NCI-H510A (cell line): ENCODE measurements at places on chromosomes 2 and 18.

- DNase-seq, result no peak
Measured at GRCh38 chr2:189178726-189179569, 613 bp downstream of the COL5A2 start.

DNA sequence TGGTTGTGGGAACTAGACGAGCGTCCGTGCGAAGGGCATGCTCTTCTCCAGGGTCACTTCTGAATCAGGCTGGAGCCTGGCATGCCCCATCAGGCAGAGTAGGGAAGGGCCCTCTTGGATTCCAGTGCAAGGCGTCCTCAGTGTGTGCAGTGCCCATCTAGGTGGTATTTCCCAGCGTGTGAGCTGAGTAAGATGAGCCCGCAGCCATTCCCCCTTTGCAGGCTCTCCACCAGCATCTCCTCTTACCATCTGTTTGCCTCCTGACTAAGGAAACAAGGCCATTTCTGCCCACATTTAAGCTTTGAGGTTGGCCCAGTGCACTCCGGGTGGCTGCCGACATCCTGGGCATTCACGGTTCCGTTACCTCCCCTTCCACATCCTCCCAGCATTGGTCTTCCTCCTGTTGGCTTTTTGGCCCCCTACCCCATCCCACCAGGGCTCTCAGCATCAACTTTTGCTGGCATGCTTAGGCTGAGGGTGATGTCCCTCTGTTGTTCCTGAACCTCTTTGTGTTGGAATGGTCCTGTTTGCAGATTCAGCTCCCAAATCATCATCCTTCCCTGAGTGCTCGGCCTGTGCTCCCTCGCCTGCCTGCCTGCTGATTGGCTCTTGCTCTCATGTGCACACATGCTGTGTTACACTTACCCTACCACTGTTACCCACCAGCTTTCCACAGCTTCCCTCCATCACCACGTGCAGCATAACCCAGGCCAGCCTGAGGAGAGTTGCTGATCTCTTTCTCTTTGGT, 11.8 kb downstream of the CEP68 start:
- no peak for DNase-seq

GRCh38 chr2:220437938-220438337, 810.5 kb downstream of the SLC4A3 start:
- no peak for DNase-seq

GRCh38 chr18:37742436-37742835, 176.8 kb upstream of the CELF4 start:
- no peak for DNase-seq

- no peak for DNase-seq
Measured at GRCh38 chr2:152227969-152228592, 52.5 kb upstream of the STAM2 start.

GRCh38 chr2:172195836-172196376, 93.2 kb upstream of the DLX2 start:
- no peak for DNase-seq

- no peak for DNase-seq
Measured at GRCh38 chr2:86189782-86190416, 5.4 kb downstream of the IMMT start.

- DNase-seq, result no peak
Measured at GRCh38 chr2:68295516-68295915, 24.2 kb downstream of the CNRIP1 start.

DNA sequence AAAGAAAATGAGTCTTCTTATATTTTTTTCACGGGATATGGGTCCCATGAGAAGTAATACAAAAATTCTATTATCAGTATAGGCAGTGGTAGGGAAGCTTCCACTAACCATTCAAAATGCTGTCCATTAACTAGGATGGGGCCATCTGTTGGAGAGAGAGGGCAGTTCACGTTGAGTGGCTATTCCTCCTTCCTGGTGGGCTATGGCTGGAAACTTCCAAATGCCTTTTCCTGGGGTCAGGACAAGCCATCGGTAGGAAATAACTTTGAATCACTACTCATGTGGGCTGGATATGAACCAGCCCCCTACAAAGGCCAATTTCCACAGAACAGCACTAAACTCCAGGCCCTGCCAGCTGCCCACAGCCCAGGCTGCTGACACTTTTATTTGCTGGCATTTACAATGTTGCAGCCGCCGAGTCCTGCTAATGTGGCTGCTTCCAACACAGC, 156.1 kb upstream of the HNRNPA3 start:
- DNase-seq, result no peak

GRCh38 chr2:16665748-16666448, at the start of gene CYRIA:
Gene CYRIA, minus strand, starts transcription at chr2:16665834. Its CDS starts 77,715 bp downstream, at chr2:16588119.
- peak; percentile 29 for DNase-seq

- no peak for DNase-seq
Measured at GRCh38 chr2:55223958-55224760, 7.9 kb downstream of the CLHC1 start.

GRCh38 chr2:210189452-210190138, 18.4 kb upstream of the KANSL1L start:
- no peak for DNase-seq

GRCh38 chr2:157476953-157477709, 33.2 kb upstream of the CYTIP start:
- DNase-seq, result no peak

- no peak for DNase-seq
Measured at GRCh38 chr2:1633936-1634587, 110.3 kb downstream of the PXDN start.

- no peak for DNase-seq
Measured at GRCh38 chr2:62817995-62818713, 112.6 kb downstream of the EHBP1 start.

GRCh38 chr18:12012697-12013096, 31.4 kb downstream of the IMPA2 start:
- no peak for DNase-seq

DNA sequence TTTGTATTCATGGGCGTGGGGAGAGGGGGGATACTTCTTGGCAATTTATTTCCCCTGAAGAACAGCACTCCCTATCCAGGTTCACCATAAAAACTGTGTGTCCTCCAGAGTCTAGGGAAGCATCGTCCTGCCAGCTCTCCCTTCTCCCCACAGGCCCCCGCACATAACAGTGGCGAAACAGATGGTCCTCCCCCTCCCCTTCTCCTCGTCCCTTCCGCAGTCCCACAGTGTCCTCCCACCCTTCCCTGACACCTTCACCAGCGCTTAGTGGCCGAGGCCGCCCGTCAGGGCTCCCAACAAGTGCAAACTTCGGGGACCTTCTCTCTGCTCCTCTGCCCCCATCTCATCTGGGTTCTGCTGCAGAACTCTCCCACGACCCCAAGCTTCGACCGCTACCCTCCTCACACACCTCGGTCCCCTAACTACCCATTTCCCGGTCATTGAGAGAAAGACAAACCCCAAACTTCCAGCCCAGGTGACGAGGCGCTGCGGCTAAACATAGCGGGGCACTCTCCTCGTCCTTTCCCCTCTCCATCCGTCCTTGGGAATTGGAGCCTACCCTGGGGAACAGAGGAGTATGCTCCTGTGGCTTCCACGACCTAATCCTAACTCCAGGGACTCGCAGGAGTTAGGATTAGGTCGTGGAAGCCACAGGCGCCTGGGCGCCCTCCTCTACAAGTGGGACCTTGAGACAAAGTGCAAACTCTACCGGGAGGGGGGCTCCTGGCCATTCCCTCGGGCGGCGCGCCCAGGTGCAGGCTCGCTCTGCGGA, 971 bp downstream of the ZNF385B start:
- DNase-seq, result no peak

- DNase-seq, result no peak
Measured at GRCh38 chr2:30351116-30351515, 95.9 kb upstream of the LCLAT1 start.

GRCh38 chr2:228901531-228901930, 369.6 kb downstream of the PID1 start:
- DNase-seq, result no peak

DNA sequence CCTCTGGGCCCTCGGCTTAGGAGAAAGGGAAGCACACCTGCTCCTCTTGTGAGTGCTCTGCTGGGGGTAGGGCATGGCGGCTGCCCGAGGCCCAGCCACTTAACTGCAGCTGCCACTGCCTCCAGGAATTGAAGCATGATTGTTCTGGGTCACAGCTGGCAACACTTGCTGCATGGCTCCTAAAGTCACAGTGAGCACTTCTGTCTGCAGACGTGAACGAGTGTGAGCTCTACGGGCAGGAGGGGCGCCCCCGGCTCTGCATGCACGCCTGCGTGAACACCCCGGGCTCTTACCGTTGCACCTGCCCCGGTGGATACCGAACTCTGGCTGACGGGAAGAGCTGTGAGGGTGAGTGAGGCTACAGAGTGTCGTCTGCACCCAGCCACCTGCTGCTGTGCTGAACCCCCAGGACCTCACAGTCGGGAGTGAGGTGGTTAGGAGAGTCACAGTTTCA, 44.4 kb downstream of the FBLN7 start:
- DNase-seq, result peak; percentile 98

- no peak for DNase-seq
Measured at GRCh38 chr2:141554810-141555209, 576.0 kb downstream of the LRP1B start.

GRCh38 chr2:199928626-199929025, 17.5 kb downstream of the C2orf69 start:
- DNase-seq, result no peak

DNA sequence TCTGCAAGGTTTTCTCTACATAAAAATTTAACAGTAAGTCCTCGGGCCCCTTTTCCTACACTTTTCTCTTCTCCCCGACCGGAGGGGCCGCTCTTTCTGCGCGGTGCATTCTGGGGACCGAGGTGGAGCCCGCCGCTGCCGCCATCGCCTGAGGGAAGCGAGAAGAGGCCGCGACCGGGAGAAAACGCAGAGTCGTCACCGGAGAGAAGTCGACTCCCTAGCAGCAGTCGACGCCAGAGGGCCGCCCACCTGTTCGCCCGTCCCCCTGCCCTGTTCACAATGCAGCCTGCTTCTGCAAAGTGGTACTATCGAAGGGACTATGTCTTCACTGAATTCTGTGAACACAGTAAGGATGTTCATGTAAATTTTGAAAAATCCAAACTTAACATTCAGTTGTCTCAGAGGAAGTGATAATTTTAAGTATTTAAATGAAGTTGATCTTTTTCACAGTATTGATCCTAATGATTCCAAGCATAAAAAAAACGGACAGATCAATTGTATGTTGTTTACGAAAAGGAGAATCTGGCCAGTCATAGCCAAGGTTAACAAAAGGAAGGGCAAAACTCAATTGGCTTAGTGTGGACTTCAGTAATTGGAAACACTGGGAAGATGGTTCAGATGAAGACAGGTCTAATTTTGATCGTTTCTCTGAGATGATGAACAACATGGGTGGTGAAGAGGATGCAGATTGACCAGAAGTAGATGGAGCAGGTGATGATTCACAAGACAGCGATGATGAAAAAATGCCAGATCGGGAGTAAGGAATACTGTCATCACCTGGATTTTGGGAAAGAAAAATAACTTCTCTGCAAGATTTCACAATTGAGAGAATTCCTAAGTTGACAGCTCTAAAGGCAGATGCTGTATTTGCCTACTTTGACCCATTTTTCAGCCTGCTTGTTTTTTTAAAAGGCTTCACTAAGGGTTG, 55.8 kb downstream of the ASXL2 start:
- DNase-seq, result peak; percentile 60

GRCh38 chr2:50772607-50773006, 259.3 kb downstream of the NRXN1 start:
- DNase-seq, result no peak

GRCh38 chr2:173217116-173217840, 137.4 kb upstream of the CDCA7 start:
- DNase-seq, result no peak

GRCh38 chr2:73238149-73238548, 4.0 kb downstream of the CCT7 start:
- DNase-seq, result no peak
